Activated CD8-positive, alpha-beta T cell treated with anti-CD3 and anti-CD28 coated beads for 36 hours (primary cell): ENCODE measurements at places on chromosomes 16 and 17. TPM values are rescaled to one million over a fixed set of nuclear protein-coding genes. Genes with fewer than 3 reads are reported as not detected.

DNA sequence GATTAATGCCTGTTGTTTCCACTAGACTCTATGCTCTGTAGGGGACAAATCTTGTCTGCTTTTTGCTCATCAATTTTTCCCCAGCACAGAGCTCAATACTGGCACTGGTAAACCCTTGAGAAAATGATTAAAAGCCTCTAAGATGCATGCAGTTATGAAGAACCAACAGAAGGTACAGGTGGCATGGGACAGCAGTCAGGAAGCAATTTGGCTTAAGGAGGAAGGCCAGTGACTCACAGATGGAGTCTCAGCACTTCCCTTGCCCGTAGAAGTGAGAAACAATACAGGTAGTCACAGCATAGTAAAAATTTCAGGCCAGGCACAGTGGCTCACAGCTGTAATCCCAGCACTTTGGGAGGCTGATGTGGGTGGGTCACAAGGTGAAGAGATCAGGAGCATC, 504.7 kb upstream of the RBFOX1 start:
- DNase-seq = no peak
- H3K4me3 ChIP-seq = no peak overlapping the region
- H3K27me3 ChIP-seq = no peaks in the 10 kb centered on the region
- no peak overlapping the region for H3K27ac ChIP-seq
- H3K4me1 ChIP-seq = no peaks in the 10 kb centered on the region
- no peaks in the 10 kb centered on the region for H3K36me3 ChIP-seq

DNA sequence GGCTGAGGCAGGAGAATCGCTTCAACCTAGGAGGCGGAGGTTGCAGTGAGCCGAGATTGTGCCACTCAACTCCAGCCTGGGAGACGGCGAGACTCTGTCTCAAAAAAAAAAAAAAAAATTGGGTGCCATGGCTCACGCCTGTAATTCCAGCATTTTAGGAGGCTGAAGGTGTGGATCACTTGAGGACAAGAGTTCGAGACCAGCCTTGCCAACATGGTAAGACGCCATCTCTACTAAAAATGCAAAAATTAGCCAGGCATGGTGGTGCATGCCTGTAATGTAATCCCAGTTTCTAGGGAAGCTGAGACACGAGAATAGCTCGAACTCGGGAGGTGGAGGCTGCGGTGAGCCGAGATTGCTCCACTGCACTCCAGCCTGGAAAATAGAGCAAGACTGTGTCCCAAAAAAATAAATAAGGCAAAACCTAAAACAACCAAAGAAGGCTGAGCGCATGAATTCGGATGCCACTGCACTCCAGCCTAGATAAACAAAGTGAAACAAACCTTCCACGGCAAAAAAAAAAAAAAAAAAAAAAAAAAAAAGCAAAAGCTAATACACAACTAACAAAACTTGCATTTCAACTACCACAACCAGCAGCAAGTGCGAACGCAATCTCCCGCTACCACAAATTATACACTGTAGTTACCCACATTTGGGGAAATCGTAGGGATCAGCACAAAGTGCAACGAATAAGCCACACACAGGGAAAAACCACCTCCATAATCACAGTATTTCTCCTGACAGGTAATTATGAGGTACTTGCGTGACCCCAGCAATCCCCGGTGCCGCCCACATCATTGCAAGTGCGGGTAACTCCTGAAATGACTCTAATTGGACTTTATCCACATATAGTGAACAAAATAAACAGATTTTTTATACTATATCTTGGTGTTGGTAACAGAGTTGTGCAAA, 25.6 kb downstream of the TEX14 start:
- no peaks in the 10 kb centered on the region for H3K36me3 ChIP-seq
- H3K27ac ChIP-seq = no peak overlapping the region
- peaks cover 10% of the 10 kb centered on the region for H3K27me3 ChIP-seq
- H3K4me1 ChIP-seq = peaks cover 7% of the 10 kb centered on the region

GRCh38 chr17:73189417-73190099, 3.3 kb upstream of the COG1 start:
- H3K36me3 ChIP-seq = peaks cover 11% of the 10 kb centered on the region
- no peak overlapping the region for H3K4me3 ChIP-seq
- H3K27me3 ChIP-seq = no peaks in the 10 kb centered on the region
- H3K4me1 ChIP-seq = peaks cover 10% of the 10 kb centered on the region
- H3K27ac ChIP-seq = no peak overlapping the region
- DNase-seq = no peak

Gene MYH1
- total RNA-seq = not detected

DNA sequence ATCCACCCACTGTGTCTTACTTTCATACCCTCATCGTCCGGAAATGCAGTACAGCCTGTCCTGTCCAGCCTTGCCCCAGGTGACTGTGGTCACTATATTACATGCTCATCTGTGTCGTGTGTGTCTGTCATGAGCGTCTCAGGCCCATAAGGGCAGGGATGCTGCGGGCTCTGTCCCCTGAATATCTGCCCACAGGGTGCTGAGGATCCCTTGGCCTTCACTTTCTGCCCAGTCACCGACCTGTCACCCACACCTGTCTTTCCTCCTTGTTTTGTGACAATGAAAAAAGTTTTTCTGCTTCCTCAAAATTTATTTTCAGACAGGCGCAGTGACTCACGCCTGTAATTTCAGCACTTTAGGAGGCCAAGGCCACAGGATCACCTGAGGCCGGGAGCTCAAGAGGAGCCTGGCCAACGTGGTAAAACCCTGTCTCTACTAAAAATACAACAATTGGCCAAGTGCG, 1.4 kb upstream of the CTRB1 start:
- no peak overlapping the region for H3K4me3 ChIP-seq
- no peak overlapping the region for H3K27ac ChIP-seq
- no peak for DNase-seq
- peaks cover 21% of the 10 kb centered on the region for H3K4me1 ChIP-seq

DNA sequence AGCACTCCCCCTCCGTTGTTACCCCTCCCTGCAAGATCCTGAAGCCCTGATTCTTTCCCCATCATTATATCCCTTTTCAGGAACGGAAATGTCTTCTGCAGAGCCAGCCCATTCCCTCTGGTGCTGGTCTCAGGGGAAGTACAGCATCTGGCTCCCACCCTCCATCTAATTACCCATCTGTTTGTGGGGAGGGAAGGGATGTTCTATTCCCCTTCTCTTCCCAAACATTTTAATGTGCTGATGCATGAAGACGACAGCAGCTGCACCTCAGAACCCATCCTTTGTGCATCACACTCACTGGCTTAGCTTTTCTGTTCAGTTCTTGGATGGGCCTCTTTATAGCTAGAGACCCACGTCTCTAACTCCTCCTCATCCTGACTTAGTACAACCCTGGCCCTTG, 367.2 kb downstream of the CDH13 start:
- no peak overlapping the region for H3K4me3 ChIP-seq
- no peaks in the 10 kb centered on the region for H3K27me3 ChIP-seq
- H3K27ac ChIP-seq = no peak overlapping the region
- H3K4me1 ChIP-seq = no peaks in the 10 kb centered on the region

DNA sequence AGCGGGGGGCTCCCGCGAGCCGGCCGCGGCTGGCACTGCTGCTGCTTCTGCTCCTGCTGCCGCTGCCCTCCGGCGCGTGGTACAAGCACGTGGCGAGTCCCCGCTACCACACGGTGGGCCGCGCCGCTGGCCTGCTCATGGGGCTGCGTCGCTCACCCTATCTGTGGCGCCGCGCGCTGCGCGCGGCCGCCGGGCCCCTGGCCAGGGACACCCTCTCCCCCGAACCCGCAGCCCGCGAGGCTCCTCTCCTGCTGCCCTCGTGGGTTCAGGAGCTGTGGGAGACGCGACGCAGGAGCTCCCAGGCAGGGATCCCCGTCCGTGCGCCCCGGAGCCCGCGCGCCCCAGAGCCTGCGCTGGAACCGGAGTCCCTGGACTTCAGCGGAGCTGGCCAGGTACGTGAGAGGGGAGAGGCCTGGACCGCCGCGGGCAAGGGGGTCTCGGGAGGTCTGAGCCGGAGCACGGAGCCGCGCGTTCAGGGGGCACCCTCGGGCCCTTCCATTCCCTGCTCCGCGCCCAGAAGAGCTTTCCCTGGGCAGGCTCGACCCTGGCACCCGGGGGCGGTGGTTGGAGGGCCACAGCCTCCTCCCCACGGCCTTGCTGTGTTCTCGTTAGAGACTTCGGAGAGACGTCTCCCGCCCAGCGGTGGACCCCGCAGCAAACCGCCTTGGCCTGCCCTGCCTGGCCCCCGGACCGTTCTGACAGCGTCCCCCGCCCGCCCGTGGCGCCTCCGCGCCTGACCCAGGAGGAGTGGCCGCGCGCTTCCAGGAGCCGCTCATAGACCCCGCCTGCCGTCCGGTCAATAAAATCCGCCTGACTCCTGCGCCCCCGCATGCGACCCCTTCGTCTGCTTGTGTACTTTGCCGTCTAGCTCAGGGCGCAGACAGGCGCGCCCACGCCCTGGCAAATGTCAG, 591 bp downstream of the NPW start:
- H3K4me1 ChIP-seq = peaks cover 16% of the 10 kb centered on the region
- peaks cover 4% of the 10 kb centered on the region for H3K36me3 ChIP-seq
- peaks cover 18% of the 10 kb centered on the region for H3K27me3 ChIP-seq
- no peak overlapping the region for H3K27ac ChIP-seq

- H3K27ac ChIP-seq = no peak overlapping the region
- H3K27me3 ChIP-seq = peaks cover 23% of the 10 kb centered on the region
- H3K4me1 ChIP-seq = peaks cover 31% of the 10 kb centered on the region
- H3K4me3 ChIP-seq = no peak overlapping the region
Measured at GRCh38 chr17:55735731-55736405, 13.2 kb upstream of the TMEM100 start.

DNA sequence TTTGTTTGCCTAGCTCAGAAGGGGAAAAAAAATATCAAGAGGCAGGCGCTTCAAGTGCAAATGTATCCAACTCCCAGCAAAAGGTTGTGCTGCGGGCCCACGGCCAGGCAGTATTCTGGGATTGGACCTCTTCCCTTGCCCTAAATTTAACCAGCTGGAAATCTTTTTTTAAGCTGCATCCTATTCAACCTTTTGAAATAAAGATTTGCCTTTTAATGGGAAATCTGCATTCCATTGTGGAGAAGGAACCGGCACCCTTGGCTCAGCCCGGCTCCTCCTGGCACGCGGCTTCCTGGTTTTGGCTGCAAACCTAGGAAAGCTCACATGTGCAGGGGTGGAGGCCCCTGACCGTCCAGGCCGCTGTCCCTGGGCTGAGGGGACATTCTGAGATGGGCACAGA, 38.8 kb upstream of the ENPP7 start:
- no peaks in the 10 kb centered on the region for H3K36me3 ChIP-seq
- no peak overlapping the region for H3K4me3 ChIP-seq
- no peak for DNase-seq

Gene AOC2
- total RNA-seq = 3.0 TPM

Gene MMP25
- 1.1 TPM for total RNA-seq

Gene NETO2
- 3.1 TPM for total RNA-seq

GRCh38 chr16:75192606-75193264, 14.2 kb downstream of the CTRB2 start:
- no peak for DNase-seq
- peaks cover 5% of the 10 kb centered on the region for H3K27me3 ChIP-seq
- H3K36me3 ChIP-seq = no peaks in the 10 kb centered on the region
- no peak overlapping the region for H3K27ac ChIP-seq
- no peak overlapping the region for H3K4me3 ChIP-seq
- H3K4me1 ChIP-seq = no peaks in the 10 kb centered on the region

DNA sequence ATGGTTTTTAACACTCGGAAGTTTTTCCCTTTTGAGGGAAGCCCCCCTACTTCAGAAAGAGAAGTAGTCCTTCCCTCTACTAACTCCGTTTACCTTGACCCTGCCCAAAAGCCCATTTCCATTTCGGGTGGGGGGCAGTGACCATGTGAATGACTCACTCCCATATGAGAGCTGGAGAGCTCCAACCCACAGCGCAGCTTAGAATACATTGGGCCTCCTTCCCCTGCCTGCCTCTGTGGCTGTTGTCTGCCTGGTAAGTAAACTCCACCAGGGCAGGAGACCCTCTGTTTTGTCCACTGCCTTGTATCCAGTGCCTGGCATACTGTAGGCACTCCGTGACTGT, 985 bp downstream of the SGSM2 start:
- no peaks in the 10 kb centered on the region for H3K27me3 ChIP-seq
- H3K27ac ChIP-seq = peak overlapping the region; percentile 68
- H3K4me1 ChIP-seq = peaks cover 21% of the 10 kb centered on the region
- H3K36me3 ChIP-seq = peaks cover 7% of the 10 kb centered on the region
- peak; percentile 31 for DNase-seq

Gene KLHL10
- total RNA-seq = 0.36 TPM

DNA sequence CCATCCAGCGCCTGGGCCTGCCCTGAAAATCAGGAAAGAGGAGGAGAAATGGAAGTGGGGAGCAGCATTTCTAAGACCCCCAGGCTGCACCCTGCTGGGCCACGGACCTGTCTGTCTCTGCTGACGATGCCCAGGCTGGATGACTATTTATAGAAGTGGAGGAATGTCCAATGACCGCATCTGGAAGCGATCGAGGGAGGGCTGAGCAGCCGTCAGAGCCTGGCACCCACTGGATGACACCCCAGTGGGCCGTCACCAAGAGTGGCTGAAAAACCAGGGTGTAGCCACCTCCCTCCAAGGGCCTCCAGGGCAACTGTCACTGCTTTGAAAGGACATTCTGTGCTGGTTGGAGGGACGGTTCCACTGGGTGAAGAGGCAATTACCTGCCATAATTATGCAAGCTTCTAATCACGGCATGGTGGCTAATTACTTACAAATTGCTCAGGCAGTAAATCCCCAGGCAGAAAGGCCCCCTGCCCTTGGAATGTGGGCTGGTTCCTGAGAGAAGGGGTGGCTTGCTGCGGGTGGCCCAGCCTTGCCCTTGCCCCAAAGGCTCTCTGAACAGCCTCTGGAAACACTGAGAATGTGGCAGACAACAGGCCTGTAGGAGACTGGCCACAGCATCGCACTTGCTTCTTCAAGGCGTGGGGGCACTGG, 332.1 kb downstream of the C16orf95 start:
- peaks cover 1% of the 10 kb centered on the region for H3K27me3 ChIP-seq
- H3K27ac ChIP-seq = no peak overlapping the region
- no peak for DNase-seq
- H3K4me3 ChIP-seq = no peak overlapping the region

DNA sequence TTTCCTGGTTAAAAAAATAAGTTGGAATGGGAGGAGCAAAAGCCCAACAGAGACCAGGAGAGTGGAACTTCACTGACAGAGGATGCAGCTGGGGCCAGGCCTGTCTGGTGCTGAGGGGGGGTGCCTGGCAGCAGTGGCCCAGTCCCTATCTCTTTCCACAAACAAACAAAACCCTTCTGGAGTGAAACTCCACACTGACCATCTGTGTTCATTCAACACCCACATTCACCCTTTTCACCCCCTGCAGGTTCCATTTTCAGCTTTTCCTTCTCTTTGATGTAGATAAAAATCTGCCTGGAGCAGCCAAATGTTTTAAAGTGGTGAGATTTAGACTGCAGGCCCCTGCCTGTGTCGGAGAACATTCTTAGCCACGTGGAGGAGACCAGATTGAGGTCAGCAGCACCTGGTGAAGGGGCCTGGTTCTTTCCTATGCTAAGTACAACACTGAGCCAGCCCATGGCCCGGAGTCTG, 161.4 kb upstream of the CDH11 start:
- H3K27ac ChIP-seq = no peak overlapping the region
- no peaks in the 10 kb centered on the region for H3K36me3 ChIP-seq
- no peaks in the 10 kb centered on the region for H3K27me3 ChIP-seq
- no peak overlapping the region for H3K4me3 ChIP-seq

- H3K4me3 ChIP-seq = no peak overlapping the region
- no peaks in the 10 kb centered on the region for H3K36me3 ChIP-seq
- no peaks in the 10 kb centered on the region for H3K4me1 ChIP-seq
- no peak for DNase-seq
Measured at GRCh38 chr17:59508999-59509625, 56.3 kb upstream of the DHX40 start.

Gene ABCA3
- 3.6 TPM for total RNA-seq
